CD4-positive, alpha-beta T cell treated with Interleukin-2 at 100 ng/mL for 4 hours (primary cell): ENCODE measurements at places on chromosomes 1 and 21.
A peak's percentile ranks its signal among the peaks of the same experiment; 100 is the strongest.

DNA sequence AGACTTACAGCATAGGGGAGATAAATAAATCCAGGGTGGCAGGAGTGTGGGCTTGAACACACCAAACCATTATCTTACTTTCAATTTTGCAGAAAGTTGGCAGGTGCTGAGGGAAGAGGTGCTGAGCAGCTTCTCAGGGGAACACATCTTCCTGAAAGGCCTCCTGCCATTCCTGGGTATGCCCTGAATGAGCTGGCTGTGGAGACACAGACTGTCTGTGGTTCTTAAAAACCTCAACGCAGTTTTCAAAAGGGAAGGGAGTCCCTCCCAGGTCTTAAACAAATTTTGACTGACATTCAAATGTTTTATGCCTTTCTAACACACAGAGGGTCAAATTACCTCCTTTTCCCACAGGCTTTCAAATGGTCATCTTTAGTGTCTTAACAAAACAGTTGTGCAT, 166.9 kb downstream of the TNFSF18 start:
- DNase-seq: no peak

- DNase-seq: no peak
Measured at GRCh38 chr1:156281693-156282478, 739 bp downstream of the SMG5 start.

GRCh38 chr1:18936471-18936813, 20.0 kb downstream of the IFFO2 start:
- no peak for DNase-seq

GRCh38 chr1:17212487-17213121, 7.7 kb downstream of the PADI1 start:
- DNase-seq: peak; percentile 56

DNA sequence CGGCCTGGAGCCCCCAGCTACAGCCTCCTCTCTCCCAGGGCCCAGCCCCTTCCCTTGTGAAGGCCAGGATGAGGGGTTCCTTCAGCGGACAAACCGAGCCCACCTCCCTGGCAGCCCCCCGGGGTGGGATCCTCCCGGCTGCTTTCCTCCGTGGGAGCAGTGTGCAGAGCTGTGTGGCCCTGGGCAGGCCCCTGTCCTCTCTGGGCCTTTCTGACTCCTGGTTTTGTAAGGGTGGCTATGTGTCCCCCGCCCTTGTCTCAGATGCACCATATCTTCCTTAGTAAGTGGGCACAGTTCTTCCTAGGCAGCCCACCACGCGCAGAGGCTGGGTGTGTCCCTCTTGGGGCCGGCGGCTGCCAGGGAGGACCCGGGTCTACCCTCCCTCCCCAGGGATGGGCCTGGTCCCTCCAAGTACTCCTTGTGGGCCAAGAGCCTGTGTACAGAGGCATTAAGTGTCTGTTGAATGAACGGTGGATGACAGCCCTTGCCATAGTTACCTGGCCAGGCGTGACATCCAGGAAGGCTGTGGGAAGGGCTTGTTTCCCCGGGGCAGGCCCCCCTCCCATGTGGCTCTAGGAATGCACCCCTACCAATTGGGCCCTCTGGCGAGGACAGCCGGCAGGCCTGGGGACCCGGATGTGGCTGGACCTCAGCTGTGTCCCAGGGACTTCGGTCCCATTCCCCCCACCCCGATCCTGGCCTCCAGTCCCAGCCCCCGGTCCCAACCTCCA, 3.8 kb downstream of the SMIM1 start:
- DNase-seq: no peak

- DNase-seq: no peak
Measured at GRCh38 chr21:24870633-24871032, 736.6 kb downstream of the MRPL39 start.

- DNase-seq: no peak
Measured at GRCh38 chr1:223815865-223816264, 29.9 kb downstream of the TP53BP2 start.

DNA sequence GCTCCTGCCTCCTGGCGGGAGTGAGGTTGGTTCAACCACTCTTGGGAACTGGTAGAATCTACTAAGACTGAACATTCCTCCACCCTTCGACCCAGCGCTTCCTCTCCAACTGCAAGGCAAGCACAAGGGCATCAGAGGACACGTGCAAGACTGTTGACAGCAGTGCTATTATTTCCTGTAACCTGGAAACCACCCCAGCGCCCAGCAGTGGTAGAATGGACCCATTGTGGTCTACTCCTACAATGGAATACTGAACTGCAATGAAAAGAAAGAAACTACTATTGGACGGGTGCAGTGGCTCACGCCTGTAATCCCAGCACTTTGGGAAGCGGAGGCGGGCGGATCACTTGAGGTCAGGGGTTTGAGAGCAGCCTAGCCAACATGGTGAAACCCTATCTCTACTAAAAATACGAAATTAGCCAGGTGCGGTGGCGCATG, 33.0 kb upstream of the TARDBP start:
- no peak for DNase-seq

- DNase-seq: no peak
Measured at GRCh38 chr1:173430677-173431303, 46.3 kb upstream of the PRDX6 start.

DNA sequence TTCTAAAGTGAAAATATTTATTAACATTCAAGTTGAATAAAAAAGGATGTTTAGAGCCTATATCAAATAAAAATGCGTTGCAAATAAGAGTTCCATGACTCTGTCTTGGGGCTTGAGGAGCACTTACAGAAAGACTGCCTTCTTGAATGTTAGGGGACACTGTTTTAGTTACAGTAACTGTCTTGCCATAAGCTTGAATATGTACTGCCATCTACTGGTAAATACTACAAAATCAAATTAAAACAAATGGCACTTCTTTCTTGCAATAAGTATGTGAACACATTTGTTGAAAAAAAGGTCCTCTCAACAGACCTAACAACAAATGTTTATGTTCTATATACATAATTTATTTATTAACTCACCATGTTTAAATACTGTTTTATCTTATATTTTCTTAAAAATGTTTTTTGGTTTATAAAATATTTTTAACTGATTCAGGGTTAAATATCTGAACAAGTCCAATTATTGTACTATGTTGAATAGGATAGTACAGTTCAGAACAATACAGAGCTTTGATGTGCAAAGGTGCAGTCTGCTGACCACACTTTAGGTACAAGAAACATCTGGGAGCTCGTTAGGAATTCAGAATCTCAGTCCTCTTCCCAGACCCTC, 199.5 kb downstream of the LRRIQ3 start:
- no peak for DNase-seq

- DNase-seq: no peak
Measured at GRCh38 chr1:159056069-159056698, 20.4 kb downstream of the AIM2 start.

- DNase-seq: no peak
Measured at GRCh38 chr1:235625831-235626230, 23.8 kb downstream of the GNG4 start.

GRCh38 chr1:68221001-68221979, 11.0 kb downstream of the WLS start:
- no peak for DNase-seq

DNA sequence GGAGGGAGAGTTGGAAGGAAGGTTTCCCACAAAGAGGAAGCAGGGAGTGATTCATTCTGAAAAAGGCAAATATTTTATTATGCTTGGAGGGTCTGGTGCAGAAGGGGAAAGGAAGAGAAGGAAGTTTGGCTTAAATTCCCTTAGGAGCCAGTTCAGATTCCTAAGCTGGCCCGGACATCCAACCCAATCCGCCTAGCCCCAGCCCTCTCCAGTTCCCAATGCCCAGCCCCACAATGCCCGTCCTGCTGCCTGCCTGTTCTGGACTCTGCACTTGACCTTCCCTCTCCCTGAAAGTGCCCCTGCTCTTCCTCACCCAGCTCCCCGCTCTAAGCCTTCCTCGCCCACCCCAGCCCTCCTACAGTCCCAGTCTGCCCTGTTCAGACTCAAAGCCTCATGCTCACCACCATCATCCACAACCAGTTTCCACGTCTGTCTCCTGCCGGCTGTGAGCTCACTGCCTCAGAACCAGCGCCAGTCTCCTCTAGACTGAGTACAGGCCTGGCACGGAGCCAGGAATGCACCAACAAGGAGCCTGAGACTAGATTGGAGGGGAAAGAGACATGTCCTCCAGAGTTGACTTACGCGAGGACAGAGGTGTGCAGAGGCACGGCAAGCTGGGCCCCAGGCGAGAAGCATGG, 18.9 kb downstream of the CAPN2 start:
- no peak for DNase-seq

DNA sequence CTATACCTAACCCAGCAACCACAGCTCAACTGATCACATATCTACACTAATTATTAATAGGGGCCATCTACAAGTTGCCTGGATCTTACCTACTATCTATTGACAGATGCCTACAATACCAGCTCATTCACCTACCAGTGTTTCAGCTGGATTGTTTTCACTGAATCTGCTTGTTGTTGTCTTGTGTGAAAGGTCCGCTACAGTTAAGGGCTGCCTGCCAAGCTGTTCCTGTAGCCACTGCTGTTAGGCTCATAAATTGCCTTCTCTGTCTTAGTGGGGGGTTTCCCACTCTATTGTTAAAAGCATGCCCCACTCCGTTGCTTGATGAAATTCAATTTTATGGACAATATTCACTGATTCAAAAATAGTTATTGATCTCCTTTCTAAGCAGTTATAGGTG, 199.7 kb upstream of the TMPRSS15 start:
- no peak for DNase-seq

DNA sequence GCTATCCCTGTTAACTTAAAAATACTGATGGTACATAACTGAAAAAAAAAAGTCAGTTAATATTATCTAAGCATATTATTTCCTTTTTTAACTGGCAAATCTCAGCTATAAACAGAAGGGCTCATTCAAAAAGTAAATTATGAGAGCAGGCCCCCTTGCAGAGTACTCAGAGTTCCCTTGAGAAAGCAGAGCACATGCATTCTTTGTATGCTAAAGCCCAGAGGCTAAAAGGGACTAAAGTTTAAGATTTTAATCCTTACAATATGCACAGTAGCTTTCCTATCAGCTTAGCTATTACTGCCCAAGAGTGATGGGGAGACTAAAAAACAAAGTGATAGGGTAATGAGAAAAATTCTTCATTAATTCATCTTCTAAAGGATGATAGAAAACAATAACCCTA, 18.5 kb downstream of the SLC16A1 start:
- DNase-seq: no peak

DNA sequence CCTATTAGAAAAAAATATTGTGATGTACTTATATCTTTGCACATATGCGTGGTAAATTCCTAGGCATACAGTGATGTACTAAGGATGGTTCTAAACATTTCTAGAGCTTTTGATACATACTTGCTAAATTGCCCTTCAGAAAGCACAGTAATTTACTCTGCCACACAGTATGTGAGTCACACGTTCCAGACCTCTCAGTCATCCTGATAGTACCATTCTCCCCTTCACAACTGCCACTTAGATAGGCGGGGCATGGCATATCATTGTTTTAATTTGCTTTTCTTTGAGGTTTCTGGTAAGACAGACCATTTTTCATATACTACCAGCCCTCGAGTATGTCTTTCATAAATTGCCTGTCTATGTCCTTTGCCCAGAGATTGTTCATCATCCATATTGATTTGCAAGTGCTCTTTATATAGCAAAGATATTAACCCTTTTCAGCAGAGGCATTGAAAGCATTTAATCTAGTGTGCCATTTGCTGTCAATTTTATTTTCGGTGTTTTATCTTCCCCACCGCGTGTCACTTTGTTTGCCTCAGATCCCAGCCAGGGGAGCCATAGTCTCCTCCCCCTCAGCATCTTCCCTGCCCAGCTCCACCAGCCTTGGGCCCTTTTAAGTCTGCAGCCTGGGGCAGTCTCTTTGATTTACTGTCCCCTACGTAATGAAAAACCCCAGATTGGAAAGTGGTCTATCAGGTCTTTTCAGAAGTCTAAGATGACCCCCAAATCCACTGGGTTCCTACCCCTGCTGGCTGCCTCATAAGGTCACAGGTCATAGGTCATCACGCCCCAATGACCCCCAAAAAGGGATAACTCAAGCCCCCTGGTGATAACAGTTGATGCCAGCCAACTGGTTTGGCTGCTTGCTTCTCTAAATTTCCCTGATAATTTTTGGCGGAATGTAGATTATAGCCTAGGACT, 11.8 kb upstream of the PAX7 start:
- no peak for DNase-seq

GRCh38 chr21:23452384-23453083, 2154.7 kb downstream of the MRPL39 start:
- no peak for DNase-seq

- DNase-seq: no peak
Measured at GRCh38 chr1:193240609-193241008, 54.2 kb upstream of the B3GALT2 start.
